Nephron progenitor cell (in vitro differentiated cells): ENCODE measurements at places on chromosomes 13 and 19.
A peak's percentile ranks its signal among the peaks of the same experiment; 100 is the strongest.

DNA sequence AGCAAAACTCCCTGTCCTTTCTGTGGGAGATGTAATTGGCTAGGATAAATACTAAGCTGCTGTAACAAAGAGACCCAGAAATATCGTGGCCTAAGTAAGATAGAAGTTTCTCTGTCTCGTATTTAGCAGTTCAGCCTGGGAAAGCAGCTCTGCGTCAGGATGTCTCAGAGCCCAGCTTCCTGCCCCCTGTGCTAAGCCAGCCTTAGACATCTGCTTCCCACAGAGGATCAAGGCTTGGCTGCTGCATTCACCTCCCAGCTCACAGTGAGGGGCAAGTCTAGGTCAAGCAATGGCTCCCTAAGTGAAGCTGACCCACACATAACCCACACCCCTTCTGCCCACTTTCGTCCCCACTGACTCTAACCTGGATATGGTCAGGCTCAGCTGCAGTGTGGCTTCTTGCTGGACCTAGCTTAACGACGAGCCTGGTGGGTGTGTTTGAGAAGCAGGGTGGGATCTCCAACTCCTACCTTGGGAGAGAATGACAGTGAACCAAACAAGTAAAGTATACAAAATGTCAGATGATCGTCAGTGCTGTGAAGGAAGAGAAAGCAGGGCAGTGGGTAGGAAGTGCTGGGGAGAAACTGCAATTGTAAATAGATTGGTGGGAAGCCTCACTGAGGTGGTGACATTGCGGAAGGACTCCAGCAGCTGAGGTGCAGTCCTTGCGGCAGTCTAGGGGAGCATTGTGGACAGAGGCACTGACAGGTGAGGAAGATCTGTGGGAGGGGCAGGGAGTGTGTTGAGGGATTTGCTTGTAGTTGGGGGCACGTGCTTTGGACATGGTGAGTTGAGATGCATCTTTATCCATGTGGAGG lies 82.9 kb downstream of the TNFRSF19 start:
- no peak for DNase-seq

GRCh38 chr13:35468195-35468594 lies 8.3 kb downstream of the MAB21L1 start:
- DNase-seq = no peak

- DNase-seq = no peak
These were observed 95.0 kb downstream of the KCTD12 start for GRCh38 chr13:76790980-76791819.

DNA sequence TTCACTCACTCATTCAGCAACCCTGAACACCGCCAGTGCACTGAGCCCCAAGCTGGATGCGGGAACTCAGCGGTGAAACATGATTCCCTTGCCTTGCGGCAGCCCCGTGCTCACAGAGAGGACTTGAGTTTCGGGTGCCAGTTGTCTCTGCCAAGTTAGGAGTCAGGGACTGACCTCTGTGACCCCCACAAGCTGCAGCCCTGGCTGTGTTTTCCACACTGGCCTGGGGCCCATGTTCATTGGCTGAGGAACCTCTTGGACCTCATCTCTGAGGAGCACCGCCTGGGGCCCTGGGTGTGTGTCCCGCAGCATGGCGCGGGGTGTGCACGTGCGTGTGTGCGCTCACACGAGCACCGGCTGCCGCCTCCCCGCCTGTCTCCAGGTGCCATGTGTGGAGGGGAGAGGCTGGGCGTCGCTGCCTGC lies 31.0 kb downstream of the CAPN12 start:
- DNase-seq = no peak

DNA sequence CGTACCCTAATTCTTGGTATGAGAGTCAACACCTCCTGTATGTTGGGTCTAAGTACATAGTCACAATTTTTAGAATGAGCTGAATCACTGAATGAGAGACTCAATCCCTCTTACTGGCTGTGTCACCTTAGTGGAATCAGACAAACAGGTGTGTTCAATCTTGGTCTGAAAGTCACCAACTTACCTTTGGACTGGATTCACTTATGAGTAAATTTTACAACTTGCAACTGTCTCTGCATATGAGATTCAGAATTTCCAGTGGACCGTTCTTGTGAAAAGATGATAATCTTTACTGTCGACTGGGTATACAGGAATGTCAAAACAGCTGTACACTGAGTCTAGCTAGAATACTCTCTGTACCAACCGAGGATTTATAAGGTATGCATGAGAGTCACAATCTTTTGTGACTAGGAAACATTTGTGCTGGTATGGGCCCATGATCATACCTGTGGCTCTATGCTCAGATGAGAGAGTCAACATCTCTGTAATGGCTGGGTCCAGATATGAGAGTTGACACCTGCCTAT lies 5.9 kb upstream of the ZNF91 start:
- DNase-seq = no peak

DNA sequence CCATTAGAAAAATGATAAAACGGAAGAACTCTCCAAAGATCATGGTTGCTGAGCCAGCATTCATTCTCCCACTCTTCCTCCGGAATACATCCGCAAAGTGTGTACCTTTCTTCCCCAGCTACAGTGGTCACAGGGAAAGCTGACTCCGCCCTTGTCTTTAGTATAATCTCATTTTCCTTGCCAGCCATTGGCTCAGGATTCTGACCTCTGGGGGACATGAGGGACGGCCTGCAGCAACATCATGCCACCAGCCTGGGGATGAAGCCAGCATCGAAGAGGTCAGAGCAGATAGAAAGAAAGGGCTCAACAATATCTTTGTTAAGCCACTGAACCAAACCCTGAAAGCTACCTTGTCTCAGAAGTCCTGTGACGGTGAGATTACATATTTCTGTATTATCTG lies 46.3 kb upstream of the TPP2 start:
- no peak for DNase-seq

DNA sequence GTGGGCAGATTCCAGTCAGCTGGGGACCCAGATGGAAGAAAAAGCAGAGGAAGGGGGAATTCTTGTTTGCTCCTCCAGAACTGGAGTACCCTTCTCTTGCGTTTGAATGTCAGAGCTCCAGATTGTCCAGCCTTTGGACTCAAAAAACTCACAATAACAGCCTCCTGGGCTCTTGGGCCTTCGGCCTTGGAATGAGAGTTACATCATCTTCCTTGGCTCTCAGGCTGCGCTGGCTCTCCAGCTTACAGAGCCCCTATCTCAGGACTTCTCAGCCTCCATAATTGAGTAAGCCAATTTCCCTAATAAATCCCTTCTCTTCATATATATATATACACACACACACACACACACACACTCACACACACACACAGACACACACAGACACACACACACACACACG lies 1215.7 kb upstream of the SLC10A2 start:
- no peak for DNase-seq

DNA sequence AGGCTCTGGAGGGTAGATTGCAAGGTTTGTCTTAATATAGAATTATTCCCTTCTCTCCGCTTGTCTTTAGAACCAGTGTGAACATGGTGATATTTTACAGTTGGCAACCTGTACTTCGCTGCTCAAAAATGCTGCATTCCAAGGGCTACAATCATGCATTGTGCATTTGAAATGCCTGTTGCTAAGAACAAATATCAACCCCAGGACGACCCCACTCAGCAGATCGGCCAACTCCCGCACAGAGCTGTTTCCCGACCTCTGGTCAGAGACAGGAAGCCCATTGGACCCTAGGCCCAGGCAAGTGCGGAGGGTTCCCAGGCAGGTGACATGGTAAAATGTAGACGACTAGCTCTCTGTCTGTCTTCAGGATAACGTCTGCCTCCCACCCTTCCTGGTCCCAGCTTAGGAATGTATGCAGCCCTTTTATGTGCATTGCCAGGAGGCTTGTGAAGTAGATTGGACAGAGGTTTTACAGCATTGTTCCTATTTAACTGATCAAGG lies 263.5 kb downstream of the FOXO1 start:
- no peak for DNase-seq

DNA sequence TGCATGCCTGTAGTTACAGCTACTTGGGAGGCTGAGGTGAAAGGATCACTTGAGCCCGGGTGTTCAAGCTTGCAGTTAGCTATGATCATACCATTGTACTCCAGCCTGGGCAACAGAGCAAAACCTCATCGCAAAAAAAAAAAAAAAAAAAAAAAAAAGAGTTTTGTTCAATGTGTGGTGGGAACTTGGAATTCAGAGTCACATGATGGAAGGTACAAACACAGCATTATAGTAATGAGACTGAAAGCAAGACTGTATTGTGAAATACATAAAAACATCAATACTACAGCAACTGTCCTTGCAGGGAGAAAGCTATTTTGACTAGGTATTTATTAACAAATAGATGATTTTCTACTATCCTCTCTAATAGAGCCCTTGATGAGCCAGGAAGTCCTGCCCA lies 393.2 kb downstream of the DLEU7 start:
- no peak for DNase-seq

DNA sequence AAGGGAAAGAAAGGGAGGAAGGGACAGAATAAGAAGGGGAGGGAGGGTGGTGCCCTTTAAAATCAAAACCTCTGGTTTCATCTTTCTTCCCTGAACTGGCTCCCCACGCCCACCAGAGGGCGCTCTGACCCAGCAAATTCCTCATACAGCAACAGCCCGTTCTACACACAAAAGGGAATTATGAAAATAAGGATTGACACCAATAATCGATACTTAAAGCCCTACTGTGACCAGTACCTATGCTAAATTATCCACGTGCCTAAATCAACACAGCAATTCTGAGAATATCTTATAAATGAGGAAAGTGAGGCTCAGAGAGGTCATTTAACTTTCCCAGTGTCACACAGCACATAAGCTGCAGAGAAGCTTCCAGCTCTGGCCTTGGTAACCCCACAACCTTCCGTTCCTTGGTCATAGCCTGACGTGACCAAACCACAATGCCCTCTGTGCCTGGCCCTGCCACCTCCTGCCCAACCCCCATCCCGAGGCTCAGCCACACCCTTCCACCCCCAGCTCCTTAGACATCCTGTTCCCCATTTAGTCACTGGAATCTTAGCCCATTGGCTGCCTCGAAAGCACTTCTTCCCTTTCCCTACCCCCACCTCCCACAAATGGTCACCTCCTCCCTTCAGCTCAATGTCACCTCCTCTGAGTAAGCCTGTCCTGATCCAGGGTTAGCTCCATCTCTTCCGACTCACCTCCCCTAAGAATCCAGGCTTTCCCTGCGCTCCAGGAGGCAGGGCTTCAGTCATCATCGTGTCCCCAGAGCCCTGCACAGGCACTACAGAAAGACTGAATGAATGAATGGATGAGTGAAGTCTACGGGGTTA lies 34.2 kb upstream of the PNMA8B start:
- peak; percentile 78 for DNase-seq

DNA sequence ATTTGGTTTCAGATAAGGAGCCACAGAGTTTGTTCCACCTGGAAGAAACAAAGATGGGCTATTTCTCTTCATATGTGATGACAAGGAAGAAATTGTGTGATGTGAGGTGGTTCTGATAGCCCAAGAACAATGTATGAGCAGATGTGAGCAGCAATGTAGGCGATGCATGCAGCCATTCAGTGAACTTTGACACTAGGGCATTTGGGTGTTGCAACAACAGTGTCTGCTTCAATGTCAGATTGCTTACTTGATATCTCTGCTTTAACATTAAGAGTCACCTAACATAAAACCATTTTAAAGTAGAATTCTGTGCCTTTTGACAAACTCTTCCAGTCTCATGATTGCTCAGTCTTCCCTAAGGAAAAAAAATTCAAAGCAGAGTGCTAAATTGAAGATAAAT lies 865.4 kb downstream of the SLITRK6 start:
- no peak for DNase-seq

GRCh38 chr19:7560255-7560654 lies 24.7 kb downstream of the PNPLA6 start:
- no peak for DNase-seq

- no peak for DNase-seq
These were observed 1.1 kb upstream of the ARHGAP35 start for GRCh38 chr19:46859637-46860124.

GRCh38 chr19:38464421-38465082 lies 31.1 kb downstream of the RYR1 start:
- no peak for DNase-seq

DNA sequence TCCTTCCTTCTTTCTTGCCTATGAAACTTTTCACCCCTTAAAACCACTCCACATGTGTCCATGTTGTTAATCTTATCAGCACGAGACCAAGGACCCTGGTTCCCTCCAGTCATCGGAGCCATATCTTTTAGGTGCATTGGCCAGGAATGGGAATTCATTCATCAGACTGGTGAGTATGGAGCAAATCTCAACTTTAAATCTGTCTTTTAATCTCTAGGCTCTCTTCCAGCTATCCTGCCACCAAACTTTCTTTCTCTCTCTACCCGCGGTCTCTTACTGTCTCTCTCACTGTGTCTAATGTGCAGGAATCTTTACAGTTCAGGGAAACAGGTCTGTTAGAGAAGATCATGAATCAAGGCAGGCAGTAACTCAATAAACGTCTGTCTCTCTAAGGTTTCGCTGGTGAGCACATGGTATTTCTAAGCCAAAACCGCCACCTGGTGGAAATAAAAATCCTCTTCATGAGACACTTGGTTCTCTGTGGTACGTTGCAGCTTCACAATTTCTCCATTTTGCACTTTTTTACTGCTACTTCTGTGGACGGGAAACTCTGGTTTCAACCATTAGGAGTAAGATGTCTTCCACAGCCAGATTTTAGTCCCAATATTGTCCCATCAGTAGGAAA lies 16.1 kb downstream of the LGALS16 start:
- peak; percentile 20 for DNase-seq

- no peak for DNase-seq
These were observed 12.4 kb downstream of the ATP12A start for GRCh38 chr13:24692561-24692960.
